EL (cell line): ENCODE measurements at places on chromosomes 16 and 17.

GRCh38 chr17:33596899-33597298 lies 303.8 kb upstream of the ASIC2 start:
- no peak for DNase-seq

- no peak for DNase-seq
Observed at GRCh38 chr17:37774504-37774903, 29.6 kb upstream of the HNF1B start.

DNA sequence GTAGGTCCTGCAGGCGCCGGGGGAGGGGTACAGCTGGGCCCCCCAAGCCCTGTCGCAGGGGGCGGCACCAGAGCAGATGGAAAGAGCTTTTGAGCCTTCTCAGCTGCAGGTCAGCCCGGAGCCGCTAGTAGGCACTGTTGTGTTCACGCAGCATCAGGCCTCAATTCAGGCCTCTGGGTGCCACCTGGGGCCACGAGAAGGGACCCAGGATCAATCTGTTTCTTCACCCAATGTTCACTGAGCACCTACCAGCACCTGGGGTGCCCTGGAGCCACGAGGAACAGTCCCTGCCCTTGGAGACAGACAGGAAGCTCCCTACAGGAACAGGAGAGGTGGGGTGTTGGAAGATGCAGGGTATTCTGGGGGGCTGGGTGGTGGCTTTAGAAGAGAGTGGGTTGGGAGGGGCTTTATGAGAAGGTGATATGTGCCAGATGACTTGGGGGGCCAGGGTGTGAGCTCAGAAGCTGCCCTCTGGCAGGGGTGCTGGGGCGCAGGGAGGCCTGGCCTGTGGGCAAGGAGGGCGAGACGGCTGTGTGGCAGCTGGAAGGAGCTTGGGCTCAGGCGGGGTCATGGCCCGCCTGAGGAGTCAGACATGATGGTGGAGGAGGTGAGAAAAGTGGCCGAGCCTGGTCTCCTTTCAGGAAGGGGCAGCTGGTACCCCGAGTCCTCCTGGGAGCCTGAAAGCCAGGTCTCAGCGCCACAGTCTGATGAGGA lies 121.9 kb upstream of the GSE1 start:
- DNase-seq = no peak

DNA sequence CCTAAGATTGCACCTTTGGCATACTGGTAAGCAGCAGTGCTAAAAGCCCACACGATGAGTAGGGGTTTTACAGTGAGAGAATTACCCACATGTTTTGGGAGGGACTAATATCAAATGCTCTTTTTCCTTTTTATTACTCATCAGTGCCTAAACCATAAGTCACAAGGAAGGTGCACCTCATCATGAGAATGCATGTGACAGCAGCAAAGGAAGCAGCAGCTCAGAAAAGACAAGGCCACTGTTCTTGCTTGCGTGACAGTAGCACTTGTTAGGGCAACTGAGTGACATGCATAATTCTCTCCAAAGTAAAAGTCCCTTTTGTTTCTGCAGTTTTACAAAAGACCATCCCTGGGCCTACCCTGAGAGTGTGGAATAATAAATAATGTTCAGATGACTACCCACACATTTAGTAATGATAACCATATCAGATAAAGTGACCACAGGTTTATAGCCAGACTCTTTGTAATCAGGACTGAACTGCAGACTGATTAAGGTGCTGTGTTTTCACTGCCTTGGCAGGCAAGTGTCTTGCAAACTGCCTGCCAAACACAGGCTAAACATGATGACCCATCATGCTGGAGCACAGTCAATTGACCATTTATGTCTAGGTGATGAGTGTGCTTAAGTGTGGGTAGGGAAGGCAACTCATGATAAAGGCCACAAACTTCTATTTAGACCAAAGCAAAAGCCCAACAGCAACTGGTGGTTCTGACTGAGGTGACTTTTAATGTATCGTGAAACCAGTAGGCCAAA lies 1751.4 kb downstream of the TP53TG3F start:
- no peak for DNase-seq

- DNase-seq = peak; percentile 62
Observed at GRCh38 chr17:2214929-2215615, 88.5 kb downstream of the SMG6 start.

GRCh38 chr16:22973522-22973921 lies 159.6 kb downstream of the HS3ST2 start:
- no peak for DNase-seq

GRCh38 chr16:72036098-72036497 lies 18.2 kb upstream of the HP start:
- DNase-seq = no peak

- peak; percentile 42 for DNase-seq
Observed at GRCh38 chr16:12613131-12613991, 190.3 kb downstream of the CPPED1 start.

DNA sequence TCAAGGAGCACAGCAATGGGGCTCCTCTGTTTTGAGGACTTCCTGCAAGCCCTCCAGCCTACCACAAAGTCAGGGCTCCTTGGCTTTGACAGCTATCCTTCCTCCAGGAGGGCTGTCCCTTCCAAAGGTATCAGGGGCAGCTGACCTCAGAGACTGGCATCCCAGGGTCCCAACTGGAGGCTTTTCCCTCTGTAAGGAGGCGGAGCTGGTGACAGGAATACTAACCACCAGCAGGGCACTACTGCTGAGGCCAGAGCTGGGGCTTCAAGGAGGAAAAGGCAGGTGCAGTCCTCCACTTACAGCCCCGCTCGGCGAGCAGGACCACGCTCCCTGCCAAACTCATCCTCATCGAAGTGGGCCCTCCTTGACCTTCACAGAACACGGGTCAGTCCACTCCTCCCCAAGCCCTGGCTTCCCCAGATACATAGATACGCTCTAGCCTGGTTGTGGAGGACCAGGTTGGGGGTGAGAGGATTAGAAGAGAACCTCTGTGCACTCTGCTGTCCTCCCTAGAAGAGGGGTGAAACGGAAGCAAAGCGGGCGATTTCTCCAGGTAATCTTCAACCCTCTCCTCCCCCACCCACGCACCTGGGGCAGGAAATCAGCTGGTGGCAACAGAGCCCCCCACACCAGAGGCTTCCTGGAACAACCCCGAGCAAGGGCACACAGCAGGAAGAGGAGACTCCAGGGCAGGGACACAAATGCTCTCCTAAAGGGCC lies 20.5 kb downstream of the ST3GAL2 start:
- no peak for DNase-seq

DNA sequence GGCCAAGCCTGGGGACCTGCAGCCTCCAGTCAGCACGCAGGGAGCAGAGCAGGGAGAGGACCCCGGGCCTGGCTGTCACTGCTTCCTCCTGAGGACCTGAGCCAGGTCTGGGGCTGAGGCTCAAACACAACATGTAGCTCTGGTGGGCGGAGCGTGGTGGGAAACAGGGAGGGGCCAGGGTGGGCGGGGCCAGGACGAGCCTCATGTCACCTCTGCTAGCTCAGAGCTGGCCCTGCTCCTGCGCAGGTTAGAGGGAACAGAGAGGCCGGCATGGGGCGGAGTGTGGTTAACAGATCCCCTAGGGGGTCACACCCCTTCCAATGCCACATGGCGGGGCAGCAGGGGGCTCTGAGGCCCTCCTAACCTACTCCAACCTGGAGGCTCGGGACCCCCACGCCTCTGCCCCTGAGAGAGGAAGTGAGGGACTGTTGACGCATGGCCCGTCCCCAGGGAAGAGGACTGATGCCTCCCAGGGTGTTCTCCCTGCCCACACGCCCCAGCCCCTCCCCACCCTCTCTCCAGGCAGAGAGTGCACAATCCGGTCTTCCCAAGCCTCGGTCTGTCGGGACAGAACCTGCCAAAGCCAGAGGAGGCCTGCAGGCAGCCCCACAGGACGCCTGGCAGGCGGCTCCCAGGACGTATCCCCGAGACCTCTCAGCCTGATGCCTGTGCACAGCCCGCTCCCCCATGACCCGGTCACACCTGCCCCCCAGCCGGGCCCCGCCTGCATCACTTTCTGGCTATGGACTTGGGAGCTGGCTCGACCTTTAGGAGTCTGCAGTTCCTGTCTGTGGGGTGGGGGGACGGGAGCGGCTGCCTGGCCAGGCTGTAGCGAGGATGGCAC lies 15.2 kb downstream of the PIEZO1 start:
- DNase-seq = no peak

GRCh38 chr16:6132121-6132520 lies 1034.5 kb upstream of the EEF2KMT start:
- DNase-seq = no peak

GRCh38 chr16:80746231-80746630 lies 58.2 kb downstream of the CDYL2 start:
- no peak for DNase-seq

GRCh38 chr17:39791111-39791992 lies 53.6 kb downstream of the GRB7 start:
- no peak for DNase-seq

GRCh38 chr17:50945779-50946222 lies 79.6 kb upstream of the TOB1 start:
- no peak for DNase-seq
